Activated T-helper 1 cell treated with anti-CD3 and anti-CD28 coated beads, Interleukin-2, amount 50 U/mL, for 16 hours (primary cell): ENCODE measurements at places on chromosomes 3 and 15.

DNA sequence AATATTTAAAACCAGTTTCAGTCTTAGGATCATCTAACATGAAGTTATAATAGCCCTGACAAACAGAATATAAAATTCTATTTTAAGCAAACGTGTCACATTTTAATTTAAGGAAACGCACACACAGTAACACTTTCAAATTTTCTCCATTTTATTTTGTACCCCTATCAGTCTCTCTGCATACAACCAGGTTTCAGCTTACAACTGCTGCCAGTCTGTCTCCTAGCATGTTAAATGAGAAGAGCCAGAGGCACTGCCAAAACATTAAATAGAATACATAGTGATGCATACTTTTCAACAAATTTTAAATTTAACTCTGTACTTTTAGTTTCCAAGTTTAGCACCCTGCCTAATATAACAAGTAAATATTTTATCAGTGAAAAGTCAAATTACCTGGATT, 60.8 kb downstream of the UACA start:
- no peak for DNase-seq

DNA sequence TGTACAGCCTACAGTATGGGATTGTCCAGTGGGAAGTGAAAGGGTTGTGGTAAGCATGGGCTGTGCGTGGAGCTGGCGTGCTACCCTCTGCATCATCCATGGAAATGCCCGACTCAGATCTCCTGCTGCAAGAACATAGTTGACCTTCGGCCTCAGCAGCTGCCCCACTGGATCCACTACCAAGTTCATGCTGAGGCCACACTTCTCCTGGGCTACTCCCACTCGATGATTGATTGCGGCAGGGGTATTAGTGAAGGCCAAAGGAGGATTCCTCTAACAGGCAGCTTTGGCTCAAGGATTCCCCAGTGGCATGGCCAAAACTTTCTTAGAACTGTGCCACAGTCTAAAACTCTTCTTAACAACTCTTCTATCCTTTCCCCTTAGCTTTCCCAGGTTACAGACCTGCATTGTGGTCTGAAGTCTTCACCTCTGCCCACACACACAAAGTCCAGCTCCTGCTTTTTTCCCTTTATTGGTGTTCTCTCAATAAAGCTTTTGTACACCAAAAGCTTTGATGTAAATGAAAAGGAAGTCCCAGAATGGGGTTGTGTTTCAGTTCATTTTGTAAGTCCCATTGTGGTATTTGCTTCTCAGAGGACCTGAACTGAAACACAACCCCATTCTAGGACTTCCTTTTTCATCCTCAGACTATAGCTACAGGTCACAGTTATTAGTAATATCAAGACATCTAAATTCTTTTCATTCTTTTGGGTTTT, 4.9 kb upstream of the TBC1D5 start:
- DNase-seq = no peak

GRCh38 chr3:122602011-122602710, 24.7 kb downstream of the PARP15 start:
- no peak for DNase-seq

- no peak for DNase-seq
These were observed 31.7 kb downstream of the SPINK8 start for GRCh38 chr3:48301800-48302166.
